ENCODE measurements at places on chromosomes 1 and 21.

DNA sequence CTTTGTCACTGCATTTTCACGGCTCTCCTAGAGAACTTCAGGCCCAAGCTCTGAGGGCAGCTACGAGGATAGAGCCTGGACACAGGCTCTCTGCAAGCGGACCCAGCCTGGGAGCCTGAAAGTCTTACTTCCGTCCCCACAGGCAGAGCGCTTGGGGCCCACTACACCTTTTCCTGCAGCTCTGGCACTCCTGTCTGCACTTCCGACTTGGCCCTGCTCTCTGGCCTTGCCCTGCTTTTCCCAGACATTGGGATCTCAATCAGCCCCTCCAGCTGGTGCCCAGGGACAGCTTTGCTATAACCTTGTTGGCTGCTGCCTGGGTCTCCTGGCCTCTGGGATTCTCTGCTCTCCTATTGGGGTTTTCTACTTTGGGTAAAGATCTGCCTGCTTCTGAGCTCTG lies 27.6 kb downstream of the WNT4 start:
- no peak for DNase-seq

GRCh38 chr1:18155881-18156385 lies 48.3 kb downstream of the IGSF21 start:
- DNase-seq, result no peak

DNA sequence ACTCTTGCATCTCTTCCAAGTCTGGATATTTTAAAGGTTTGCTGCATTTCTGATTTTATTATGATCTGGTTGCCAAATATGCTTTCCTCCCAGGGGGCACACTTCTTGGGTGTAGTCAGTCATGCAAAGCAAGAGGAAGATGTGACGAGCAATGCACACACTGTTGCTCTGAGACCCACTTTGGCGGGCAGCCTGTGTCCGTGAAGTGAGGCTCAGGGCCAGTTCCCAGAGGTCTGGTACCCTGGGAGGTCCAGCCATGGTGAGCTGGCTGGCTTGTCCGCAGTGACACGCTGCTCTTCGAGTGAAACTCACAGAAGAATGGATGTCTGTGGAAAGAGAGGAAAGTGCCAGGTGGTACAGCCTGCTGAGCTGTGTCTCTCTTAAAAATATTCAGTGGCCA lies 52.8 kb upstream of the EDN2 start:
- DNase-seq, result no peak

DNA sequence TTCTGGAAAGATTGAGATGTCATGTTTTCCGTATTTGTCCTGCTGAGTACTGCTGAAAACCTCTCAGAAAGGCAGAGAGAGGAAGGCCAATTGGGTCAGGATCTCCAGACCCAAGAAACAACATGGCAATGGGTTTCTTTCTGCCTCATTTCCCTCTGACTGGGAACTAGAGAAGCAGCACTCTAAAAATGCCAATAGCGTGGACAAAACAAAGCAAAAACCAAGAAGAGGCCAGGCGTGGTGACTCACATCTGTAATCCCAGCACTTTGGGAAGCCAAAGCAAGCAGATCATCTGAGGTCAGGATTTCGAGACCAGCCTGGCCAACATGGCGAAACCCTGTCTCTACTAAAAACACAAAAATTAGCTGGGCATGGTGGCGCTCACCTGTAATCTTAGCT lies 18.3 kb downstream of the TNFRSF9 start:
- DNase-seq, result no peak

- DNase-seq, result no peak
Measured at GRCh38 chr1:225300381-225300780, 127.5 kb downstream of the LBR start.

- DNase-seq, result no peak
Measured at GRCh38 chr1:67285780-67286488, 21.7 kb upstream of the IL12RB2 start.

GRCh38 chr1:172108161-172108893 lies 267.0 kb downstream of the DNM3 start:
- DNase-seq, result no peak

DNA sequence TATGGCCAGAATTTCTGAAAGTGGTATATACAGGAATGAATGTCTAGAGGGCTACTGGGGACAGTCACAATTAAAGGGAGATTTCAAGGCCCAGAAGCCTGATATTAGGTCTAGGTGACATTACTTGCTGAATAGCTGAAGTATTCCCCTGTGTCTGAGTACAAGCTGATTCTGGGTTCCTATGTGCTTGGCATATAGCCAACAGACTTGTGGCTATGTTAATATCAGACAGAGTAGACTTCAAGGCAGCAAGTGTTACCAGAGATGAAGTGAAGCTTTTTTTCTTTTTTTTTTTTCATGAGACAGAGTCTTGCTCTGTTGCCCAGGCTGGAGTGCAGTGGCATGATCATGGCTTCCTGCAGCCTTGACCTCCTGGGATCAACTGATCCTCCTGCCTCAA lies 8.3 kb downstream of the TTC4 start:
- no peak for DNase-seq

DNA sequence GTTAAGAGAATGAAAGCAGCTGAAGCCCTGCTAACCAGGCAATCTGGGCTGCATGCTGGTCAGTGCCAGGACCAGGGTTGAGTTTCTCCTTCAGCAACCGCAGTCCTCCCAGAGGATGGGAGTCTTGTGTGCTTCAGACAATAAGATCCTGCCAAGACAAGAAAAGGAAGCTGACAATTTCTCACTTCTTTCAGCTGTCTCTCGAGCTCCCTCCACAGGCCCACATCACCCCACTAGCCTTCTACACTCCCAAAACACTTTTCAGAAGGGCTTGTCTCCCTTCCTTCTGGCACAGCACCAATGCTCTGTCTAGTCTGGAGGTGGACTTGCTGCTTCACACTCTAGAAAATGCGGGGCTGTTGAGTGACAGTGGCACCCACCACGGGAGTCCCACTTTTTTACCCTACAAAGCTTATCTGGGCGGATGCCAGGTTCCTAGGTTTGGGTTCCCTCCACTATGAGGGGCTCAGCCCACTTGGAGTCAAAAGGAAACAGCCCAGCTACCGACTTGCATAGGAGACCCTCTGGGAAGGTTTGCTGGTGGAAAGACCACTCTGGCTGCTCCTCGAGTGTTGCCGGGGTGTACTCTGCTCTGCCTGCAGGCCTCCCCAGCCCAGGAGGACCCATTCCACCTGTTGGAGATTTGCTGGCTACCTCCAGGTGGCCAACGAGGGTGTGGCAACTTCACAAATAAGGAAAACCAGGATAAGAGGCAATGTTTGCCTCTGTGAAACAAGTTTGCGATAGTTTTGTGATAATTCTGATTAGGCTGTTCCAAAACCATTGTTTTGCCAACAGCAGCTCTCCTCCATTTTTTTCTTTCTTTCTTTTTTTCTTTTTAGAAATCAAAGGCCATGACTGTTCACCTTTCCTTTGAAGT lies 68.9 kb downstream of the TENT5C start:
- no peak for DNase-seq

- no peak for DNase-seq
Measured at GRCh38 chr1:231983588-231984193, 357.1 kb downstream of the DISC1 start.

DNA sequence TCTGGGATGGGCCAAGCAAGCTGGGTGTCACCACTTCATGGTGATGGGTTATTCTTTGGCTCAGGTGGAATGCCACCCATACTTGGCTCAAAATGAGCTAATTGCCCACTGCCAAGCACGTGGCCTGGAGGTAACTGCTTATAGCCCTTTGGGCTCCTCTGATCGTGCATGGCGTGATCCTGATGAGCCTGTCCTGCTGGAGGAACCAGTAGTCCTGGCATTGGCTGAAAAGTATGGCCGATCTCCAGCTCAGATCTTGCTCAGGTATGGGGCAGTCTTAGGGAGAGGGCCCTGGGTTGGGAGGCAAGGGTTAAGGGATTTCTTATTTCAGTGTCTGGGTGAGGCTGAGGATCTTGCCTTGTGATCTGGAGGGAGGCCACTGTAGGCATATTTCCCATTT lies 15.4 kb upstream of the NASP start:
- no peak for DNase-seq

DNA sequence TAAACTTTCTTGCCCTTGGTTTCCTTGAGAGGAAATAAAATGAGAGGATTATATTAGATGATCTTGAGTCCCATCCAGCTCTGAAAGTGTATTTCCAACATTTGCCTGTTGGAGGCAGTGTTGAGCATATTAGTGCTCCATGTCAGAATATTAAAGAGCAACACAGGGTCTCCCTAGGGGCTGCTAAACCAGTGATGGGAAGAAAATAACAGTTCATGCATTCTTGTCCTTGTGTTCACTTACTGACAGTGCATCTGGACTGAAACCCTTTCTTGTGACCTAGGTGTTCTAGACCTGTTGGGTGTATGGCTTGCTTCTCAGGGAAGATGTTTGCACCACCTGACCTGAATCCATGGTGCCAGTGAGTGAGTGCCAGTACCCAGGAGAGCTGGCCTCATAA lies 124.7 kb upstream of the KIAA0040 start:
- DNase-seq, result no peak

DNA sequence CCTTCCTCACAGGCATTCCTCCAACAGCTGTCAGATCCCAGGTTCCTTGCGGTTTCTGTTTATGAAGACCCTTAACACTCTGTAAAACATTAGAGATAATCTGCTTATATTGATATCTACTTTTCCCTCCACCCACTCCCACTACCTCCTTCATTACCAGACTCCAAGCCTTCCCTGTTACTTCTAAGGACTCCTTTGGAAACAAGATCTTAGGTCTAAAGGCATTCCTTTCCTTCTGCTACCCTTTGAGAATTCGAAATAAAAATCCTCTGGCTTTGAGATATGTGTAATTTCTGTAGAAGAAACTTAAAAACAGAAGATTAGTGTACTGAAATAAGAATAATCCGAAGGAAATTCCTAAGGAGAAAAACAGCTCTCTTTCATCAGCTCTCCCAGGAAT lies 23.7 kb upstream of the LYPLAL1 start:
- no peak for DNase-seq

- no peak for DNase-seq
Measured at GRCh38 chr1:94949681-94950661, 23.1 kb upstream of the CNN3 start.

DNA sequence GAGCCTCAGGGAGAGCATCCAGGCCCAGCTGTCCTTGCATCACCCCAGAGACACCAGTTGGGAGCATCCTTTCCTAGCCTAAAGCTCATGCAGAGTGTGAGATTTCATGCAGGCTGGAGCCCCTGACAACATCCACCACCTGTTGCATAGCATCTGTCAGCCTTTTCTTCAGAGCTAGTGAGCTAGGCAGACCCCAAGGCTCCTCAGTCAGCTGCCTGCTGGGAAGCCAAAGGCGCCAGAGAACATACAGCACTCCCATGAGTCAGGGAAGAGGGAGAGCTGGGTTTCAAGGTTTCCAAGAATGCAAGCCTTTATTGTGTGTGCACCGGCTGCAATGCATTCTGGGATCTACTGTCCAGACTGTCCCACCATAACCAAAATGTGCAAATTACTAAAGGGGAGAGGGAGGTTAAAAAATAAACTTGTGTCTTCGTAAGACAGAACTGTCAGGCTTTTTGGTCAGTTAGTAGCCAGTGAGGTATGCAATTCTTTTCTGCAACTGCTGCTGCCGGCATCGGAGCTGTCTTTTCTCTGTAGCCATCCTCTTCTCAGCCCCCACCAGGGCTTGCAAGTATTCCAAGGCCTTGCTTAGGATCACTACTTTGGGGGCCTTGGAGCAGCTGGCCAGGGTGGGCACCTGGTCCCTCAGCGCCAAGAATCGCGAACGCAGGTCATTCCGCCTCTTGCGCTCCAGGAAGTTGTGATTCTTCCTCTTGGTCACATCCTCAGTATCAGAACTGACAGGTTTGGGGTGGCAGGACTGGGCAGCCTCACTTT lies 4.6 kb downstream of the MYCL start:
- no peak for DNase-seq

GRCh38 chr1:204506969-204507316 lies 9.3 kb upstream of the MDM4 start:
- DNase-seq, result peak; percentile 69

GRCh38 chr1:108845991-108846390 lies 10.9 kb downstream of the AKNAD1 start:
- no peak for DNase-seq

GRCh38 chr1:54973205-54973921 lies 7.1 kb upstream of the TMEM61 start:
- no peak for DNase-seq

DNA sequence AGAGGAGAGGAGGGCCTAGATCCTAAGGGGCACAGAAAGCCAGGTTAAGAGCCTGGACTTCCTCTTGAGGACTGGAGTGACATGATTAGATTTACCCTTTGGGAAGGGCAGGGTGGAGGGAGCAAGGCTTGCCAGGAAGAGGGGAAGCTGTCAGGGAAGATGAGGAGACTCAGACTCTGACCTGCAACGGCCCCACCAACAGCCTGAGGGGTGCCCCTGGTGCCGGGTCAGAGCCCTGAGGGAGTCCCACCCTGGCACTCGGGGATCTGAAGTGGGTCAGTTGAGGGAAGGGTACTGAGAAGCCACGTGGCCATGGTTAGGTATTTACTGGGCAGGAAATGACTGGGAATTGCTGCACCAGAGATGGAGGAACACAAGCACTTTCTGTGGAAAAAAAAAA lies 9.8 kb downstream of the ECE1 start:
- DNase-seq, result no peak

DNA sequence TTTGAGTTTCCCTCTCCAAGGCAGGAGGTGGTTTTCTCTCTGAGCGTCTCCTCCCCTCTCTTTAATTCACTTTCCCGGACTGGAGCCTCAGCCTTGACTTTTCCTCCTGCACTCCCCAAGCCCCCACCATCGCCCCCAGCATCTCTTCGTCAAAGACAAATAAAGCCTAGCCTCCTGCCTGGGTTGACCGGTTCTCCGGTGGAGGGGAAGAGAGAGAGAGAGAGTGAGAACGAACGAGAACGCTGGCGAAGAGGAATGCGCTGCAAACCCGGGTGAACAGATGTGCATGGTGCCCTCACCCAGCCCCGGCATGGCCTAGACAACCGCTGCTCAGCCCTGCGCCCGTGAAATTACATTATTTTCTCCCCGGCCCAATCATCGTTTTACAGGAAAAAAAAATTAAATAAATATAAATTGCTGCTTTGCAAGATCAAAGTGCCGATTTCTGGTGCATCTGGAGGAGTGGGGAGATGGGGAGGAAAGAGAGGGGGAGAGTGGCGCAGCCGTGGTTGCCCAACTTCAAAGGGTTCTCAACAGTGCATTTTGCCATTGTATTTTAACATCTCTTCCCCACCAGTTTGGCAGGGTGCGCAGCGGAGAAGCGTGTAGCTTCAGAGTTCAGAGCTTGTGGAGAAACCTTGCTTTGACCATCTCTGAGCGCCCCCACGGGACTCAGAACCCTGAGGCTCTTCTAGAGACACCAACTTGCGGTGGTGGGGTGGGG lies 11.4 kb upstream of the TBX15 start:
- DNase-seq, result no peak

GRCh38 chr1:186014370-186015037 lies 280.3 kb downstream of the HMCN1 start:
- no peak for DNase-seq

GRCh38 chr1:180254854-180255253 lies 24.8 kb downstream of the LHX4 start:
- DNase-seq, result no peak

- no peak for DNase-seq
Measured at GRCh38 chr1:100532645-100533044, 5.3 kb upstream of the GPR88 start.

All from stimulated activated CD8-positive, alpha-beta memory T cell treated with anti-CD3 and anti-CD28 coated beads, Interleukin-15, amount 100 ng/mL, for 4 hours (primary cell).